SK-N-SH treated with all-trans-retinoic acid at 6 μM for 48 hours (cell line): ENCODE measurements at places on chromosomes 2 and 18.
A peak's percentile ranks its signal among the peaks of the same experiment; 100 is the strongest.

DNA sequence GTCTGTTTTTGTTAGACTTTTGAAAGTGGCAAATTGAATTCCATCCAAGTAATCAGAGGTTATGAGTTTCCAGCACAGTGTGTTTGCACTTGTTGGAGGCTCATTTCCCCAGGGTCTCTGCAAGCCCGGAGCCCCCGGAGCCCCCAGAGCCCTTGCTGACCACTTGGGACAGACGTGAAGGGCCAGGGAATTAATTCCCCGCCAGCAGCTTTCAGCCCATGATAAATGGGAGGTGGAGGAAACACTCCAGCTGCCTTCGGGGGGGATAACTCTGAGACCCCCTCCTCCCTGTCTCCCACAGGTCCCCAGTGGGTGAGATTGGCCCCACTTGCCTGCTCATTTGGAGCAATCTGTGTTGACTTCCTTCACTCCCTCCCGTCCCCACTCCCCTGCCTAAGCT lies 79.2 kb downstream of the KLHL29 start:
- no peak for ATAC-seq

DNA sequence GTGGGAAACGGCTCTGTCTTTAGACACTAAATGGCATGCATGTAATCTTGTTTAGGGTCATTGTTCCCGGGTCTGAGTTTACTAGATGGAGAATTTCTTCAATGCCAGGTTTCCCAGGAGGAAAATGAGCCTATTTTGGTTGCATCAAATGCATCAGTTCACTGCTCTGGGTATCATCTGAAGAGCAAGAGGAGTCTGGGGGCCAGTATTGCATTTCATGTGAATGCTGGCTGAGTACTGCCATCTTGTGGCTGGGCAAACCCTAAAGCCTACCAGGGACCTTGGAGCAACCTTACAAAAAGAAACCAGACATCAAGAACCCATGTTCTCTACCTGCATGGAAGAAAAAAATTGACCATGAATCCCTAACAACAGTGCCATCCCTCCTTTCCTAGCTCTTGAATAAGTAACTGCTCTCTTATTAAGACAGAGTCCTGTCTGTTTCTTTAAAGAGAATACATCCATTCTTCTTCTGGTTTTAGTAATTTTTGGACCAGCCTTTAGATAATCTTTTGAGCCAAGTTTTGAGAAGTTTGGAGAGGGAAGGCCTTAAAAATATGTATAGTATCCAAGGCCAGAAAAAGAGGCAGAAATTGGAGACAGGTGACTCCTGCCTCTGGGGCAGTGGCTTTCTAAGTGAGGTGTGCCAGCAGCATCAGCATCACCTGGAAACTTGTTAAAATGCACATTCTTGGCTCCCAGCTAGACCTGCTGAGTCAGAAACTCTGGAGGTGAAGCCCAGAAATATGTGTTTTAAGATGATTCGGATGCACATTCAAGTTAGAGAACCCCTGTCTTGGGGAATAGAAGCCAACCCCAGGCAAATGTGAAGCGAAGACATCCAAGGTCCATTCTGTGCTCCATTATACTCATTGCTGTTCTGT lies 261.0 kb upstream of the CXCR4 start:
- ATAC-seq, result peak; percentile 36; the same call in 1 of the 3 replicates

DNA sequence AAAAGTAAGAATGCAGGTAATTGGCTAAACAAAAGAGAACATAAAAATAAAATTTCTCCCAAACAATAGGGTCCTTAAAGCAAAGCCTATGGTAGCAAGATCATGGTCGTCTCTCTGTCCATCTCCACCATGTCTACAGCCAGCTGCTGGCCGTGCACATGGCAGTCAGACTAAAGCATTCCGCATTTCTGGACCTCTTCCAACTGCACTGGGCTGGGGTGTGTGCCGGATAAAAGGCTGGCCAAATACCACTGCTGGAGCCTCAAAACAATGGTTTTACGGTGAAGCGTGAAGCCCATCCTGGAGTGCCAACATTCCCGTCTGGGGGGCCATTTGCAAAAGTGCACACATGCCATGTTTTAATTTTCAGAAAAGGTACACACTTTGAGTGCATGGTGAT lies 74.8 kb upstream of the PIEZO2 start:
- no peak for ATAC-seq

- ATAC-seq, result peak; percentile 88
These were observed 17.7 kb upstream of the ACTR3 start for GRCh38 chr2:113872201-113872600.

DNA sequence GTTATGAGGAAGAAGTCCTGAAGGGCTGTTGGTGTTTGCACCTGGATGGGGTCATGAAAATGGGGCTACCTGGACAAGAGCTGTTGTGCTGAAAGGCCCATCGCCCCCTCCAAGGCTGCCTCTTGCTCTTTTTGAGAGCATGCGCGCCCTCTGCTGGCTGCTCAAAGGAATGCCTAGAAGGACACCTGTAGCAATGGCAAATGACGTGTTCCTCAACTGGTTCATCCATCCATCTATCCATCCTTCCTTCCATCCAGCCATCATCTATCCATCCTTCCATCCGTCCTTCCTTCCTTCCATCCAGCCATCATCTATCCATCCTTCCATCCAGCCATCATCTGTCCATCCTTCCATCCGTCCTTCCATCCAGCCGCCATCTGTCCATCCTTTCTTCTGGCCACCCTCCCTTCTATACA lies 17.2 kb upstream of the RPL31 start:
- peak; percentile 87 for ATAC-seq

GRCh38 chr2:215522237-215522636 lies 86.4 kb upstream of the FN1 start:
- no peak for ATAC-seq

GRCh38 chr2:203673933-203674332 lies 32.5 kb upstream of the CD28 start:
- no peak for ATAC-seq
